Stimulated activated CD8-positive, alpha-beta memory T cell treated with anti-CD3 and anti-CD28 coated beads, Interleukin-7, amount 100 ng/mL, for 1 hour (primary cell): ENCODE measurements at places on chromosomes 13 and 19.

DNA sequence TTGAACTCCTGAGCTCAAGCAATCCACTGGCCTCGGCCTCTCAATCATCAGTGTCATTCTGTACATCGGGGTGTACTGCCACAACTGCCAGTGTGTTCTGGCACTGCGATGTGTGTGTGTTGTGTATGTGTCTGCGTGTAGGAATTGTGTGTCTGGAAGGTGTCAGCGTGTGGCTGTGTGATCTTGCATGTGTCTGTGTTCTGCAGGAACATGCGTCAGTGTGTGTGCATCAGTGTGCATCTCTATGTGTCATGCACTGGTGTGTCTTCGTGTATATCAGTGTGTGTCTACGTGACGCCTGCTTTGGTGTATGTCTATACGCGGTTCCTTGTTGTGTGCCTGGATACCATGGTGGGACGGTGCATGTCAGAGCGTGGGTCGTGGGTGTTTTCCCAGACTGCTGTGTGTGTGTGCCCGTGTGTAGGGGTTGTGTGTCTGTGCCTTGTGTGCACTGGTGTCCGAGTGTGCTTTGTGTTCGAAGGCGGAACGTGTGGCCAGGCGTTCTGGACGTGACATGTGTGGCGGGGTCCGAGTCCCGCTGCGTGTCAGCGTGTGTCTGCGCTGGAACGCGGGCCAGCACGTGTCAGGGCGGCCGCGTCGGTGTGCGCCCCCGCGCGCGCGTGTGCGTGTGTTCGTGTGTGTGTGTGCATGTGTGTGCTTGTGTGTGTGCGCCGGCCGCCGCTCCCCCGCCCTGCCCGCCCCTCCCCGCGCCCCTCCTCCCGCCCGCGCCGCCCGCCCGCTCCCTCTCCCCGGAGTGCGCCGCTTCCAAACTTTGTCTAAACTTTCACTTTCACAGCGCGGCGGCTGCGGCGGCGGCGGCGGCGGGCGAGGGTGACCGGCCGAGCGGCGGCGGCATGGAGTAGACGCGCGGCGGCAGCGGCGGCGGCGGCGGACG, at the start of gene NFIX:
Gene NFIX (plus strand): TSS at position 775 of the 895 bp plus-strand sequence. CDS start 363 bp downstream, outside the sequence.
- no peak for DNase-seq

DNA sequence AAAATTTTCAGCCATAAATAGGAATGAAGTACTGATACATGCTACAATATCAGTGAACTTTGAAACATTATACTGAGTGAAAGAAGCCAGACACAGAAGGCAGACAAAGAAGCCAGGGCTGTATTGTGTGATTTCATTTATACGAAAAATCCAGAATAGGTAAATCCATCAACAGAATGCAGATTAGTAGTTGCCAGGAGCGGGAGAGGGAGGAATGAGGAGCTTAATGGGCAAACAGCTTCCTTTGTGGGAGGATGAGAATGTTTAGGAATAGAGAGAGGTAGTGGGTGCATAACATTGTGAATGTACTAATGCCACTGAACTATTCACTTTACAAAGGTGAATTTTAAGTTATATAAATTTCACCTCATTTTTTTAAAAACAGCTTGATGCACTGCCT, 103.3 kb upstream of the SERTM1 start:
- DNase-seq = no peak

DNA sequence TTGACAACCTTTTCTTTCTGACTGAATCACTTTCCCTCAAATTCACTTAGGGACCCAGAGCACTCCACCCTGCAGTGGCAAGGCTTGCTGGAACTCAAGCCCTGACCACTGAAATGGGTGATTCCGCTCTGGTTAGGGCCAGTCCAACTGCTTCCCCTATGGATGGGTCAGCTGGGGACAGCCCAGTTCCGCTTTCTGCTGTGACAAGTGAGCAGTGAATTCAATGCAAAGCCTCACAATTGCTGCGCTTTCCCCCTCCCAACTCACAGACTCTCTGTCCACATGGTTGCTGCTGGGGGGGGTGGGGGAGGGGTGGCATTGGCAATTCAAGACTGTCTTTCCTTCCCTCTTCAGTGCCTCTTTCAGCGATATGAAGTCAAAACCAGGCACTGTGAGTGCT, 18.7 kb downstream of the CD70 start:
- no peak for DNase-seq

- DNase-seq = peak; percentile 57
Measured at GRCh38 chr19:1882089-1882785, 3.1 kb downstream of the ABHD17A start.

- DNase-seq = no peak
Measured at GRCh38 chr13:29648760-29649159, 53.3 kb upstream of the SLC7A1 start.

DNA sequence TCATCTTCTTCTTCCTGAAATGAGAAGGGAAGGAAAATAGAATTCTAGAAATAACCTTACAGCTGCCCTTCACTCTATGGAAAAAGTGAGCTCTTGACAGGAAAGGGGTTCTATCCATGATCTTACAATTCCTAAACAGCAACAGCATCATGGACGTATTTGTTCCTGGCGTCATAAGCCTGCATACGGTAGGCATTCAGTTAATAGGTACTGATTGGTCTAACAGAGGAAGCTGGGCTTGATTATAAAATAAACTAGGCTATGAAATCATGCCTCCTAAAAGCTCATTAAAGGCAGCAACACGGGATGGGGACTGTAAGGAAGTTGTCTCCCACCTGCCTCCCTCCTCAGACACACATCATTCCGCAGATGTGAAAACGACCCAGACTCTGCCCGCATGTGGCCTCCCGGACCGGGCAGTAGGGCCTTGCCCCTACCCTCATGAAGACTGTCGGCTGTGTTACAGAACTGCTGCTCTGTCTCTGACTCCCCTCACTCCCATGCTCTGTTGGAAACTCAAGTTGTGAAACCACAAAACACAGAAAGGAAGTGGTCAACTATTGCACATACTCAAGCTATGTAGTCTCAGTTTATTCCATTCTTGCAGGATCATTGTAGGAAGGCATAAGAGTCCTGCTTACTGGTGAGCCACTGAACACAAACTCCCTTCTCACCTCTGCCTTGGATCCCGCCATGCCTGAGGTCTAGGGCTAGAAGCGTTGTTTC, 129.8 kb downstream of the DLEU7 start:
- no peak for DNase-seq

- no peak for DNase-seq
Measured at GRCh38 chr13:71830736-71831135, 36.3 kb downstream of the DACH1 start.

DNA sequence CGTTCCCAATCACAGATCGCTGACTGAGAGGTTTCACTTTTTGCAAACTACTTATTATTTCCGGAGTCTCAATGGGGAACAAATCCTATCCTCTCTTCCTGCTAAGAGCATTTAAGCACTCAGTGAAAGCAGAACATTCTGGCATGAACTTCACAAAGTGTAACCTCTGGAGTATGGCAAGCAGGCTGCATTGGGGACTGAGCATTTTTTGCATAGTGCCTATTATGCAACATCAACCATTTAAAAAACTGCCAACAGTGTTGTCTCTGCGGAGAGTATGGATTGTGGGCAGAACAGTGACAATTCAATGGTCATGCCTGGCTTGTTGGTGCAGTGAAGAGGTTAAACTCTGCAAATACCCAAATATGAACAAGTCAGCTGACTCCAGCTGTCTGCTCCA, 484.6 kb downstream of the OLFM4 start:
- DNase-seq = no peak

DNA sequence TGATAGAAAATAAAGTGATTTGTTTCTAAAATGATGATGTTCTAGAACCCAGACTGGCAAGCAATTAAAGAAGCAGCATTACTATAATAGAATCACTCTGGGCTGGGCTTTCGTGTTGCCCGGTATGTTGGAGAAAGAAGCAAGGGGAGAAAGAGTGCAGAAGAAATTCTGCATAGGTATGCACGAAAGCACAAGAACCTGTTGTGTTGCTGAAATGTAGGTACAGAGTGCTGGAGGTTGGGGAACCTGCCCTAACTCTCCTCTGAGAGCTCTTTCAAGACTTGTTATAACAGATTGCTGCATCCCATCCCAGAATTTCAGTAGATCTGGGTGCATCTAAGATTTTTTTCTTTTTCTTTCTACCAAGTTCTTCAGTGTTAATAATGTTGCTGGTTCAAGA, 95.7 kb upstream of the DACH1 start:
- no peak for DNase-seq

- peak; percentile 68 for DNase-seq
Measured at GRCh38 chr19:49937750-49938381, 8.6 kb upstream of the NUP62 start.

- DNase-seq = no peak
Measured at GRCh38 chr19:13849991-13850909, 26.7 kb upstream of the NANOS3 start.

DNA sequence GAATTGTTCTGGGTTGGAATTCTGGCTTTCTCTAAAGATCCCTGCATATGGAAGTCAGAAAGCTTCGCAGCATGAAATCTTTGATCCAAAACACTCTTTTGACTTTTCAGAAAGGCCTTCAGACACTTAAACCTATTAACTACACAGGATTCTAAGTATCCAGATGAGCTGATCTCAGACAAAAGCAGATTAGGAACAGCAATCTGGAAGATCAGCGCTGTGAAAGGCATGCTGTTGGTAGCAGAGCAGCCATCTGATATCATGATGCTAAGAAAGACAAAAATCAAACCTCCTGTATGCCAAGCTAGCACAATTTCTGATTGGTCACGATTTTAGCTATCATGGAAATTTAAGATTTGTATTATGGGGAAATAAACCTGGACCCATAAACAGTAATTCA, 589.9 kb downstream of the GPC5 start:
- DNase-seq = no peak

DNA sequence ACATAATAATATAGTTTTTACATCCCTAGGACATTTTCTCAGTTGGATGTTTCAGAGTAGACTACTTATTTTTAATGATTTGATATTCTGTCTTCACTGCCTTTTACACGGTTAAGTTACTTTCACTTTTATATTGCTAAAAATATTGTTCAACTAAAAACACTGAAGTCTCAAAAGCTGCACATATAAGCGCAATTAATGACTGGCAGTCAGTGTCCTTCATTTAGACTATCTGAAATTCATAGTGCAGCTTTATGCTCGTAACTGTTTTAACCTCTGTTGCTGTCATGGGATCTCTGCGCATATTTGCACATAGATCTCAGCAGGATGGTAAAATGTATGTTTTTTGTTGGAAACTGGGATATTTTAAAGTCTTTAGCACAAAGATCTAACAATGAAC, 864.3 kb downstream of the SLITRK6 start:
- DNase-seq = no peak

GRCh38 chr13:39283072-39283471, 244.8 kb downstream of the NHLRC3 start:
- DNase-seq = no peak

GRCh38 chr13:95176611-95177259, 124.5 kb downstream of the ABCC4 start:
- no peak for DNase-seq

GRCh38 chr19:2425622-2426581, 1.5 kb downstream of the TIMM13 start:
- DNase-seq = no peak

DNA sequence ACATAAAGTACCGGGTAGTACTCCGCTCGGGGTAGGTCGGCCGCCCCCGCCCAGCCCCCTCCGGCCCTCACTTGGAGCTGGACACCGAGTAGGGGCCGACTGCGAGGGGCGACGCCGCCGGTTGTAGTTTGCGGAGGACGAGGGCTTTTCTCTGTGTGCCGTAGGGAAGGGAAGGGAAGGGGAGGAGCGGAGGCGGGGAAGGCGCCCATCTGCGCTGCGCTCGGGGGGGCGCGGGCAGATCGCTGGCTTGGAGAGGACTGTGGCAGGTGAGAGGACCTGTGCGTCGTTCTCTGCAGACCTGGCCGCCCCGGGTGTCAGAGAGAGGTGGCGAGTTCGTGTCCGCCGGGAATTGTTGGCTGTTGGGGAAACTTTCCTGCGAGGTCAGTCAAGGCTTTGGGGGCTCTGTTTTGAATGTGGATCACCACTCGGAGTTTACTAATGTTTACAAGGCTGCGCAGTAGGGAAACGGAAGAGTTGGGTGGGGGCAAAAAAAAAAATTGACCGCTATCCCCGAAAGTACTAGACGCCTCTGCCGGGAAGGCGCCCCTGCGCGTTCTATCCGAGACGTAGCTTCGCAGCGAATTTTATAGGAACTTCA, 1.4 kb downstream of the ING1 start:
- DNase-seq = peak; percentile 29

DNA sequence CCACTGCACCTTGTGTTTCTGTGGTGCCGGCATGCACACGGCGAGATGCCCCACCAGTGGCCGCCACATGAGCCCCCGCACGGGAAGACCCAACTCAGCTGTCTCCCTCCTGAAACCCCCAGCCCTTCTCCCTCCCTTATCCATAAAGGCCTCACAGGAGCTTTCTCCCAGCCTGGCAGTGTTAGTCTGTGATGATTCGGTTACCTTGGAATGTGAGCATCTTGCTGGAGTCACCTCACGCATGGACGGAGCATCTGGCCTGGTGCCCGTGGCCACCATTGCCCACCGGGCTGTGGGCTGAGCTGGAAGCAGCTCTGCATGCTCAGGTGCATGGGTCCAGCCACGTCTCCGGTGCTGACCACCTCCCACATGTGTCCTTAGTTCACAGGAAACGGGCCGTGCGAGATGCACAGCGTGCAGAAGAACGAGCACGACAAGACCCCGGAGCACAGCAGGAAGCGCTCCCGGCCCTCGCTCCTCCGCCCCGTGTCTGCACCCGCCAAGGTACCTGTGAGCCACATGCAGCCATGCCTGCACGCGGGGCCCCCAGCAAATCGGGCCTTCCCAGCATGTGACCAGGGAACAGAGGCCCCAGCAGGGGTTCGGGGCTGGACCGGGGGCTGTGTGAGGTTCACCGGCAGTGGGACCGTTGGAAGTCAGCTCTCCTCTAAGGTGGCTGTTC, 22.0 kb downstream of the SIN3B start:
- no peak for DNase-seq

GRCh38 chr13:57638186-57638890, 6.8 kb downstream of the PCDH17 start:
- DNase-seq = no peak

DNA sequence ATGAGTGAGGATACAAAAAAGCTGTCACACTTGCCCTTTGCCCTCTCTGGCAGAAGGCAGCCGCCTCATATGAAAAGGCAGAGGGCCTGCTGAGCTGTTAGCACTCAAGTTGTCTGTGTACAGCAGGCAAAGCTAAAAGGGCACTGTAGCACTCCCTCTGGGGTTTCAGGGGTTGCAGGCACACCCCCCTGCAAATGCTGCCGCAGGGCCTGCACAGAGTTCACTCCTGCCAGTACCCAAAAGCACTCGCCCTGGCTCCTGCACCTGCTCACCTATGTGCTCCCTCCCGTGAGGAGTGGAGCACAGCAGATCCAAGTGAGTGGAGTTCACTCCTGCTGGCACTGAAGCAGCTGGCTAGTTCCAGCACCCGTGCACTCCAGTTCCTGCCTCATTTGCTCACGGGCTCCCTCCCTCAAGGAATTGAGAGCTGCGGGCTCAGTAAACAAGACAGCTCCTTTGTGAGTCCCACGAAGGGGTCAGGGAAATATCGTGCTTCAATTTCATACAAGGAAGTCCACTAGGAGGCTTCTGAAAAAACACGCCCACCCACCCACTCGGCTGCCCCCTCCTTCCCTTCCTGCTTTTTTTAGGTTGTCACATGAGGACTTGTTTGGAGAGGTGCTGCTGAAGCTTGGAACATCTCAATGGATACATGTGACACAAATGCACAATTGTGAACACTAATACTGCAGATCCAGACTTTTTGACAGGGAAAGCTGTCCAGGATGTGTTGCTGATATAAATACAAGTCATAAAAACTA, 9.9 kb upstream of the RCBTB2 start:
- no peak for DNase-seq

- no peak for DNase-seq
Measured at GRCh38 chr19:35460608-35461007, 12.6 kb downstream of the FFAR2 start.
